HFF-Myc (cell line): ENCODE measurements at places on chromosomes 12 and 14.

GRCh38 chr12:79673354-79673753 is 17.4 kb downstream of the PAWR start:
- DNase-seq: no peak

GRCh38 chr12:6233121-6233971 is 33.1 kb downstream of the CD9 start:
- no peak for DNase-seq

DNA sequence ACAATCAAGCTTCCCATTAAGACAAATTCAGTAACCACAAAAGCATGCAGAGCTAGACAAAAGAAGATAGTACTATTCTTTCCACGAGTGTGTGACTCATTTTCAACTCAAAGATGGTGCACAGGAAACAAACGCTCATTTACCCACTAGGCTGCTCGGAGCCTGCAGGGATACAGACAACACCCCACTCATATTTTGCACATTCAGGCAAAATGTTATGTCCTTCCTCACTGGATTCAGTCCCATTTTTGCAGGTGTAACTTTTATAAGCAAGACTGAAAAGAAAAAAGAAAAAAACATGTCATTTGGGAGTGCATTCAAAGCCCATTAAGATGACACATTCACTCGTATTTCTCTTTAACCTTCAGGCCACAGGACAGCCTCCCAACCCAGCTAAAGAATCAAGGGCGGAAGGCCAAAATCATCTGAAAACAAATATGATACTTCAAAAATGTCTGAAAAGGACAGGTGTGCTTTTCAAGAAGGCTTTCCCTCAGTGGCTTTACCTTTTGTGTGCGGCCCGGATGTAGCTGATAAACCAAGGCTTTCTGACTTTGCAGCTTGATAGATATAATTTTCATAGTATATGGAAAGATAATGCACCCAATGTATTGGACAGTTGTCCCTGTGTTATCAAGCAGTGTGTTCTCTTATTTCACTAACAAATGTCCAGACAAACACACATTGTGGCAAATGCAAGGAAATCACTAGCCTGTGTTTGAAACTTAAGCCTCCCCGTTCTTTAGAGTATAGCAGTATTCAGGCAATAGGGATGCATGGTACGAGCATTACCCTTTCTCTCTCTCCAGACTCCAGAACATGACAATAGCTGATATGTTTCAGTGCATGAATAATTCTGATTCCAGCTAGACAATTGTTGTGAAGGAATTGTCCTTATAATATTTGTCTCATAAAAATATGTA is 147.8 kb upstream of the KRR1 start:
- peak; percentile 63 for DNase-seq

- no peak for DNase-seq
These were observed 17.5 kb downstream of the XRCC3 start for GRCh38 chr14:103697603-103698379.

DNA sequence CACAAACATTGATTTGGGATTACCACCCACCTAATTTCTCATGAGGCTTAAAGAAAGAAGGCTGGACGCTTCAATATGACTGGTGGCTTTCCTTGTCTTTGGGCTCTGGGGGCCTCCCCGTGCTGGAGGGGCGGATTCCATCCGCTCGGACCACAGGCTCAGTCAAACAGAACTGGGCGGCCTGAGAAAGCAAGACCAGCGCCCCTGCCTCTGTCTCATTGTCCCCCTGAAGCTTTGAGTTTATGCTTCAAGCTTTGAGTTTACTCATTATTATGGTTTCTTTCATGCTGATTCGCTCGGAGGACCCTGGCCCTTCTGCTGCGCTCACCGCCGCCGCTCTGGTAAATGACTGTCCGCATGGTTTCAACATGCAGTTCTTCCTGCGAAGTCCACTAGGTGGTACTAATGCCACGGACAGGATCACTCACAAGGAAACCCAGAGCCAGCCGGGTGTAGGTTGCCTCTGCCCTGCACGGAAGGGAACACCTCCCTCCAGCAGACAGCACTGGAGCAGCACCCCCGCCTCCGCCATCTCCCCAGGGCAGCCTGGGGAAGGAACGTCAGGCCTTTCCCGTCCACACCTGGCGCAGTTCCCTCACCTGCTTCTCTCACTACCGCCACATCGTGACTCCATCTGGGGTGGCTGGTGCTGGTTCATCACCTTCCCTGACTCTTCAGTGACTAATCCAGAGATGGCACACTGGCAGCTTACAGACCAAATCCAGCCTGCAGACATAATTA is 13.2 kb upstream of the TIGAR start:
- peak; percentile 57 for DNase-seq

- peak; percentile 70 for DNase-seq
These were observed 6.1 kb downstream of the FAM186A start for GRCh38 chr12:50390316-50390741.

- DNase-seq: peak; percentile 22
These were observed 389.8 kb downstream of the NUAK1 start for GRCh38 chr12:105748806-105749600.

DNA sequence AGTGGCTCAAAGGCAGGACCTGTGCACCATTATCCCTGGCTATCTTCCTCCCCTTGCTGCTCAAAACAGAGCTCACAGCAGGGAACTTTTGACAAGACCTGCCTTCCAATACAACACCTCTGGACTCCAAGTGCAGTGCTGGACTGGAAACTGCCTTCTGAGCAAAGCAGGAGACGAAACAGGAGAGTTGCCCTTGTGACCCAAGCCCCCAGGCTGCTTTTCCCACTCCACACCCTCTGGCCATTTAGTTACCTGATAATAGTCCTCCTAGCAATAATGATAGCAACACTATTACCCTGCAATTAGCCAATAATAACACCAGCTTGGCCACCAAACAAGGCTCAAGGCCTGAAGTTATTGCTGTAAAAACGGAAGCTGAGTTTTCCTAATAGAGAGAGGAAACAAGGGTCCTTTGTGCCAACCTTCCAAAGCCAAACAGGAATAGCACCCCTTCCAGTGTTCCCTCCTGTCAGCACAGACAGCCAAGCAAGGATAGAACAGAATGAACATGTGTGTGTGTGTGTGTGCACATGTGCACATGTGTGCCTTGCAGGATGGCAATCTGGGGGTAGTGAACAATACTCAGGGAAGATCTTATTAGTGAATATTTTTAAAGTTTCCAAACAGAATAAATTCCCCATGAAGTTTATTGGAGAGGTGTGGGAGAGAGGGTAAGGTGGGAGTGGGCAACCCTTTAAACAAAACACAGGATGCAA is 9.2 kb upstream of the KRT73 start:
- no peak for DNase-seq

GRCh38 chr14:56490379-56490778 is 89.2 kb upstream of the TMEM260 start:
- no peak for DNase-seq

- no peak for DNase-seq
These were observed 1108.8 kb upstream of the SEL1L start for GRCh38 chr14:82642425-82642824.

DNA sequence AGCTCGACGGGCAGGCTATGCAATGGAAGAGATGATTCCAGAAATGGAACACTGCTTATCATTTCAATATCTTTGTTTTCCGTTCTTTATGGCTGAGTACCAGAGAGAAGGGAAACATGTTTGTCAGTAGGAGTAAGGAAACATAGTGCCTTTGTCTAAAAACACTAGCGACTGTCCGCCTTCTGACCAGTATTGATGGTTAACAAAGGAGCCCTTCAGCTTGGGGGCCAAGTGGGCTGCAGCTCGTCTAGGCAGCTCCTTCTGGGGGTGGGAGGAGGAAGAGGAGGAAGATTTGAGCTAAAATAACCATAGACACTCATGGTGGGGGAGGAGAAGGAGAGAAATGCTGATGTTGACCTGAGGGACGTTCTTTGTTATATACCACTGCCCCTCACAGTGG is 15.0 kb downstream of the COQ5 start:
- no peak for DNase-seq

GRCh38 chr12:4107436-4107878 is 166.1 kb upstream of the CCND2 start:
- no peak for DNase-seq

GRCh38 chr14:30227436-30227835 is 299.8 kb upstream of the PRKD1 start:
- DNase-seq: no peak

- DNase-seq: no peak
These were observed 75.2 kb downstream of the TNFAIP2 start for GRCh38 chr14:103198131-103199105.

DNA sequence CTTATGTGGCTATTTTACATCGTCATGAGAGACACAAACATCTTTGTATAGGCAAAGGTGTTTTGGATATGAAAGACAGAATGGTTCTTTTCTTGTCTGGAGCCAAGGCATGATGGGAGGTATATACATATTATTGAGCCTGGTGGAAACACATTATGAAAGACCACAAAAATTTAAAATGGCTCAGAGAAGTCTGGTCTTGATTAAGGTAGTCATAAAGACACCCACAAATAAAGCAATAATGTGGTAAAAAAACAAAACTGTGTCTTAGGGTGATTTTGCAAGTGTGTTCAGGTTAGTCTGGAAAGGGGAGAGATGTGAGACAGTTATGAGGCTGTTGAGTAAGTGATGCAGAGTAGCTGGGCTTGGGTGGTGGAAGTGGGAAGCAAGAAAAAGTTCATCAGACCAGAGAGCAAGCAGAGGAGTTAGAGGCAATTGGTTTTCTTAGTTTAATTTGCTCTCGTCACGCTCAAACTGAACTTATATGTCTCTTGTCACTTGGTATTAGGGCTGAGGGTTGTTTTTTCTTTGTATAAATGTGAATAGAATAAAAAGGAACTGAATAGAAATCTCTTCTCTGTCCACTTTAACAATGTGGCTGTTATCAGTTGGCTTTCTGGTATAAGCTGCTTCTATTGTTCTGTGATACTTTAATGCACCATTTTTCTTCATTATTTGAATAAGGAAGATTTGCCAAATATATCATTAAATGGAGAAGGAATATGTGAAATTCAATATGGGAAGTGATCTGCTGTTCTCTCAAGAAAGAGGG is 115.0 kb downstream of the AKAP6 start:
- DNase-seq: peak; percentile 16

DNA sequence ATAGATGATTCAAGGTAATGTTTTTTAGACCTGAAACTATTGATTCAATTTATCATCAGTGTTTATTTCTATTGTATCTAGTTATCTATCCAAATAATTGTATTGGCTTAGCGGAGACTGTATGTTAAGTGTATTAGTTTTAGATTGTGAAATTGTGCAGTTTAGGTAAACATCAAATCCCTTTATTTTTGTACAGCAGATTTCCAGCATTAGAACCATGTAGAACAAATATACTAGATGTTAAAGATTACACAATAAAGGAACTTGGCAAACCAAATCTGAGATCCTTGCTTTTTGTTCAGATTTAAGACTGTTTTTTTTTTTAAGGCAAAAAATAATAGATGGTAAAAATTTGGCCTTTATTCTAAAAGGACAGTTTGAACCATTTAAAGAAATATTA is 39.3 kb downstream of the PPM1A start:
- no peak for DNase-seq

- DNase-seq: no peak
These were observed 1.9 kb upstream of the PPP1R13B start for GRCh38 chr14:103849151-103849886.

- no peak for DNase-seq
These were observed 75.0 kb downstream of the KICS2 start for GRCh38 chr12:64147011-64147631.

DNA sequence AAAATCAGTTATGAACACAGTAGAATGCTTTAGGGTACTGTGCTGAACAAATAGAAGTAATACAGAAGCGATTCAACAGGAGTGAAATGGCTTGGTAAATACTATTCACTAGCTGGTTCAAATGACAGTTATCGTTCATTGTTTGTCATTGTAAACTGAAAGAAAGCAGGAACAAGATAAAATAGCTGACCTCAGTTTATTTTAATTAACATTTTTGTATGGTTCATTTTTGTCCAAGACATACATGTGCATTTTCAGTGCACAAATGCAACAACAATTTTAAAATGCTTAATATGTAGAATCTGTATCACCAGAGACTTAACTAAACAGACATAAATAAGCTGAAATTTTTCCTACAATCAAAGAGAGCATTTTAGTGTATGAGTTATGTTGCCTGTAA is 49.9 kb downstream of the ALX1 start:
- DNase-seq: no peak

- DNase-seq: no peak
These were observed 10.9 kb downstream of the GATC start for GRCh38 chr12:120457133-120457532.

DNA sequence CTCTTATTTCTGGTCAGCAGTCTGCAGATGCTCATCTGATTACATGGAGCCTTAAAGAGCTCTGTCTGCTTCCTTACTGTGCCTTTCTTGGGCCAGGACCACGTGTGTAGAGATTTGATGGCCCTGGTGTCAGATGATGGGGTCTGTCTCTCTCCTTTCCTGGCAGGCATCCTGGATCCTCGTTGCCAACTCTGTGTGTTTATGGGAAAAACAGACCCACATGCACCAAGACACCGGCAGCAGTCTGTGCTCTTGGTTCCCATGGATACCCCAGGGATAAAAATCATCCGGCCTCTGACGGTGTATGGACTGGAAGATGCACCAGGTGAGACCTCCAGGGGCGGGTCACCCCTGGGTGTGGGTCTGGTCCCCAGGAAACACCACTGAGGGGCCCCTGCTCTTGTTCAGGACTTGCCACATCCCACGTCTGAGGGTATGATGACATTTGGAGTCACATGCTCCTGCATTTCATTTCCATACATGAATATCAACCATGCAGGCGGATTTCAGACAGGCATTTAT is 18.5 kb upstream of the ALDH2 start:
- no peak for DNase-seq

DNA sequence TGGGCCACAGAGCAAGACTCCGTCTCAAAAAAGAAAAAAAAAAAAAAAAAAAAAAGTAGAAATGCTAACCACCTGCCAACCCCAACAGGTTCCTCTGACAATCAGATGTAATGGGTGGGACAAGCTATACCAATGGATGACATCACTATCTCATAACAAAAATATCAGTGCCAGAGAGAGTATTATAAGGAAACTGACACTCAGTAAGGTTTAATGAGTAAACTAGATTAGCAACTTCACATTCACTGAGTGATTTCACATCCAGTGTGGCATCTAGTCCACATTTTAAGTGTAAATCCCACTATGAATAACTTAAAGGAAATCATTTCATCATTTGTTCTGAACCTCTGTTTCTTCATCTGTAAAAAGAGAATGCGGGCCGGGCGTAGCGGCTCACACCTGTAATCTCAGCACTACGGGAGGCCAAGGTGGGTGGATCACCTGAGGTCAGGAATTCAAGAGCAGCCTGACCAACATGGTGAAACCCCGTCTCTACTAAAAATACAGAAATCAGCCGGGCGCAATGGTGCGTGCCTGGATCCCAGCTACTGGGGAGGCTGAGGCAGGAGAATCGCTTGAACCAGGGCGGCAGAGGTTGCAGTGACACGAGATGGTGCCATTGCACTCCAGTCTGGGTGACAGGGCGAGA is 1.8 kb downstream of the SART3 start:
- DNase-seq: no peak

- DNase-seq: no peak
These were observed 793.7 kb downstream of the RPS29 start for GRCh38 chr14:48792376-48793024.

GRCh38 chr14:78197051-78197450 is 26.9 kb downstream of the NRXN3 start:
- no peak for DNase-seq
